ENCODE measurements at places on chromosomes 11 and 22. TPM values are rescaled to one million over a fixed set of nuclear protein-coding genes. Genes with fewer than 3 reads are reported as not detected.

GAL3ST1 gene
- total RNA-seq, result 0.38 TPM

MRGPRX3 gene
- not detected for total RNA-seq

GRCh38 chr22:36455571-36456463 is 25.6 kb downstream of the TXN2 start:
- no peak for DNase-seq

DNA sequence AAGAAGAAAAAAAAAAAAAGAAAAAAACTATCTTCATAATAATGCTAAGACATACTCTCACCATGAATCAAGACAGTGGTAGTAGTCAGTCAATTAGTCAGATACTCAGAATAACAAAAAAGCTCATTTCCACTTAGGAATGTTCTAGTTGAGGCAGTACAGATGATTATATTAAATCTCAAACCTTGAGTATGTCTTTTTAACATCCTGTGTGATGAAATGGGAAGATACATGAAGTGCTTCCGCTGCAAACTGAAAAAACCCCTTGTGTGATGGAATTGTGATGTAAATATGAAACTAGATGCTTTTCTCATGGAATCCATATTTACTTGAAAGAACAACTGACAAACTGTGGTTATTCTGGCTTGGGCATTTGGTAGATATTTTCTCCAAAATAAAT is 13.7 kb downstream of the AMOTL1 start:
- no peak for DNase-seq

DNA sequence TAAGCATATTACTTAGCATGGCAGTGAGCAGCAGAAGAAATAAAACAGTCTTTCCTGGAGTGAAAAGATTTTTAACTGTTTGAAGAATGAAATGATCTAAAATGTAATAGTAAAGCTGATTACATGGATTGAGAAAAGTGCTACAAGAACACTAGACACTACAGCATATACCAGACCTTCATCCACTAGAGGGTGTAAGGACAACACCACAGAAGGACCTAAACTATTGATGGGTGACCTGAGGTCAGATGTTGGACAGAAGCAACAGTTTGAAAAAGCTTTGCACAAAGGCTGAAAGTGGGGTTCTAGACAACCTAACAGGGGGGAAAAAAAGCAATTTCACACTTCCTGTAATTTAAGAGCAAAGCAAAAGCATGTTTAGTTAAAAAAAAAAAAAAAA is 97.7 kb downstream of the RBFOX2 start:
- no peak for DNase-seq

DNA sequence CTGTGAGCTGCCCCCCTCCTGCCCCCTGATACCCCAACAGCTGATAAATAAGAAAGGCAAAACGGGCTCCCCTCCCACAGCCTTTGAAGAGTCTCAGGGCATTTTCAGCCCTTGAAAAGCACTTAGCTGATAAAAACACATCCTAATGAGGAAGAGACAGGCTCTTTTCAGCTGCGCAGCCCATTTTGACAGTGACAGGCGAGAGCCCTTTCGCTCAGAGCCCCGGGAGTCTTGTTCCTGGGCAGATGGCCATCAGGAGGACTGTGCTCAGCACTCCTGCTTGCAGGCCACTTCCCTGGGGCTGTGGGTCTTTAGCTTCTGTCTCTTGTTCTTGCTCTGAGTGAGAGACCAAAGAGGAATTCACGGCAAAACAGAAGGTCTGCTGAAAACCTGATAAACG is 757.2 kb downstream of the BRD1 start:
- no peak for DNase-seq

- DNase-seq, result no peak
Measured at GRCh38 chr11:44096360-44097185, 1.1 kb downstream of the EXT2 start.

GRCh38 chr11:90171359-90171758 is 36.9 kb downstream of the NAALAD2 start:
- no peak for DNase-seq

DNA sequence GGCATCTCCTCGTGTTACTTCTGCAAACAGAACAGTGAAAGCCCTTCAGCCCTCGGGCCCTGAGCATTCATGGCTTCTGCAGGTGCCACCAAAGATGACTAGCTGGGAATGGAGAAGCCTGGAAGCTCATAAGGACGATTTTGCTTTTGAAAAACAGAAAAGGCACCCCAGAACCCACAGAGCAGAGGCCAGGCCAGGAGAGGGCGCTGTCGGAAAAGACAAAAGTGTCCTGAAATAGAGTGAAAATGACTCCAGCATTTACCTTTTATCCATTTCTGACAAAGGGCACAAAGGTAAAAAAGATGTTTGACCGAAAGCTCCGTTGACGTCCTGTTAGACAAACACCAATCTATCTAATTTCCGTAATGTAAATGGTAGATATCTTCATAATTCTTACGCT is 37.6 kb downstream of the ZNF195 start:
- DNase-seq, result peak; percentile 66

GRCh38 chr11:29627541-29627940 is 389.3 kb downstream of the KCNA4 start:
- no peak for DNase-seq

DNA sequence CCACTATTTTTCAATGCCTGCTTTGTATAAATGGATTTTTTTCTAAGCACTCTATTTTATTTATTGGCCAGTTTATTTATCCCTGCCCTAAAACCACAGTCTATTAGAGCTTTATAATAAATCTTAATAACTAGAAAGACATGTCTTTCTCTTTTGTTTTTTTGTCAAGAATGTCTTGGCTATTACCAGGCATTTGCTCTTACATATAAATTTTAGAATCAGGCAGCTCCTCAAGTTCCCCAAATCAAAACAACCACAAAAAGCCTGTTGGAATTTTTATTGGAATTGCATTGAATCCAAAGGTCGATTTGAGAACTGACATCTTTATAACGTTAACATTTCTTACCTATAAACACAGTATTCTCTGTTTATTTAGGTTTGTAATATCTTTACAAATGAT is 85.8 kb upstream of the SC5D start:
- DNase-seq, result no peak

DNA sequence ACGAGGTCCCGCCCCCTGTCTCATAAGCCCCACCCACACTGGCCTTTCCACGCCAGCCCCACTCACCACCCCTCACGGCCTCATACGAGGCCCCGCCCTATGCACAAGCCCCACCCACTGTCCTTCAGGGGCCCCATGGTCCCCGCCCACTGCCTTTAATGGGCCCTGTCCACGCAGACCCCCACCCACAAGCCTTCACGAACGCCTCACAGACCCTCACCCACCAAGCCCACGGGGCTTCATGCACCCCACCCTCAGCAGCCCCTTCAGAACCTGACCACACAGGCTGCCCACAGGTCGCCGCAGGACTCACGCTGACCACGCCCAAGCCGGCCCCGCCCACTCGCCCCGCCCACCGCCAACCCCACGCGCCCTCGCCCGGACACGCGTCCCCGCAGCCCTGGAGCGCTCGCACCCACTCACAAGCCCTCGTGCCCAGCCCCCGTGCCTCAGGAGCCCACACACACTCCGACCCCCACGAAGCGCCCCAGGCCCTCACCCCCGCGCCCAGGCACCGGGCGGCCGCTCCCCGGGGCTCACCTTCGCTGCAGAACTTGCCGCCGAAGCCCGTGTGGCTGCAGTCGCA is 10.5 kb downstream of the NRXN2 start:
- no peak for DNase-seq

GRCh38 chr11:63508009-63508408 is 2.1 kb downstream of the LGALS12 start:
- DNase-seq, result no peak

- DNase-seq, result no peak
Measured at GRCh38 chr11:103491777-103492176, 382.6 kb downstream of the DYNC2H1 start.
